B cell (primary cell): ENCODE measurements at places on chromosomes 1 and 21. TPM values are rescaled to one million over a fixed set of nuclear protein-coding genes. Genes with fewer than 3 reads are reported as not detected.

The COL11A1 gene
- not detected in 2 replicates for total RNA-seq

The RPE65 gene
- total RNA-seq, result not detected in 2 replicates

The NPPA gene
- total RNA-seq, result not detected in 2 replicates

The BCAS2 gene
- 27.6 and 30.6 TPM in 2 replicates for total RNA-seq

The S100B gene
- total RNA-seq, result not detected in 2 replicates

The DESI2 gene
- 25.2 and 25.9 TPM in 2 replicates for total RNA-seq

The MAP1LC3C gene
- not detected in 2 replicates for total RNA-seq

The COPA gene
- total RNA-seq, result 168 and 180 TPM in 2 replicates

The C1orf105 gene
- not detected in 2 replicates for total RNA-seq

The WDR64 gene
- total RNA-seq, result not detected in 2 replicates

The HJV gene
- total RNA-seq, result not detected in 2 replicates

The LIN28A gene
- total RNA-seq, result not detected in 2 replicates

The FCGR2B gene
- total RNA-seq, result 143 and 144 TPM in 2 replicates

The PPCS gene
- total RNA-seq, result 68.2 and 74.9 TPM in 2 replicates

- no peaks in the 10 kb centered on the region for H3K4me1 ChIP-seq
- H3K36me3 ChIP-seq, result no peaks in the 10 kb centered on the region
- DNase-seq, result no peak
- no peaks in the 10 kb centered on the region for H3K27me3 ChIP-seq
Measured at GRCh38 chr1:99728494-99729235, 37.8 kb downstream of the FRRS1 start.

- H3K36me3 ChIP-seq, result peaks cover 73% of the 10 kb centered on the region
- H3K4me1 ChIP-seq, result no peaks in the 10 kb centered on the region
- no peaks in the 10 kb centered on the region for H3K27me3 ChIP-seq
- H3K27ac ChIP-seq, result no peak overlapping the region
- H3K4me3 ChIP-seq, result no peak overlapping the region
Measured at GRCh38 chr1:30964706-30965105, 56.1 kb upstream of the SDC3 start.

DNA sequence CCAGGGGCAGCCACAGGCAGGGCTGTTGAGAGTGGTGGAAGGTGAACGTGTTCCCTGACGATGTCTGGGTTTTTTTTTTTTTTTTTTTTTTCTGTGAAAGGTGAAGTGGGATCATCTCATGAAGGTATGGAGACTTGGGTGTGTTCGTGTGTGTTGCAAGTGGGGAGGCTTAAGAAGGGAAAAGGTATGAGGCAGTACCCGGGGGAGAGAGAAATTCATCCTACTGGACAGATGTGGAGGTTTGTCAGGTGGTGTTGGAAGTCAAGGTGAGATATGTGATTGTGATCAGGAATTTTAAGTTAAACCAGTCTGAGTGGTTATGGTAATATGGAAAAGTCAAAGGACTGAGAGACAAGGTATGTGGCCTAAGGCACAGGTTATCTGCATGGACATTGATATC, 5.3 kb downstream of the C1orf115 start:
- H3K4me3 ChIP-seq, result no peak overlapping the region
- H3K27me3 ChIP-seq, result no peaks in the 10 kb centered on the region
- H3K4me1 ChIP-seq, result peaks cover 8% of the 10 kb centered on the region
- no peak for DNase-seq
- H3K27ac ChIP-seq, result no peak overlapping the region

- H3K36me3 ChIP-seq, result no peaks in the 10 kb centered on the region
- no peak overlapping the region for H3K27ac ChIP-seq
- no peaks in the 10 kb centered on the region for H3K4me1 ChIP-seq
- H3K4me3 ChIP-seq, result no peak overlapping the region
- DNase-seq, result no peak
Measured at GRCh38 chr21:18153063-18153462, 91.6 kb upstream of the CHODL start.

- H3K27me3 ChIP-seq, result no peaks in the 10 kb centered on the region
- H3K4me3 ChIP-seq, result no peak overlapping the region
Measured at GRCh38 chr1:223022641-223023473, 120.2 kb downstream of the TLR5 start.

DNA sequence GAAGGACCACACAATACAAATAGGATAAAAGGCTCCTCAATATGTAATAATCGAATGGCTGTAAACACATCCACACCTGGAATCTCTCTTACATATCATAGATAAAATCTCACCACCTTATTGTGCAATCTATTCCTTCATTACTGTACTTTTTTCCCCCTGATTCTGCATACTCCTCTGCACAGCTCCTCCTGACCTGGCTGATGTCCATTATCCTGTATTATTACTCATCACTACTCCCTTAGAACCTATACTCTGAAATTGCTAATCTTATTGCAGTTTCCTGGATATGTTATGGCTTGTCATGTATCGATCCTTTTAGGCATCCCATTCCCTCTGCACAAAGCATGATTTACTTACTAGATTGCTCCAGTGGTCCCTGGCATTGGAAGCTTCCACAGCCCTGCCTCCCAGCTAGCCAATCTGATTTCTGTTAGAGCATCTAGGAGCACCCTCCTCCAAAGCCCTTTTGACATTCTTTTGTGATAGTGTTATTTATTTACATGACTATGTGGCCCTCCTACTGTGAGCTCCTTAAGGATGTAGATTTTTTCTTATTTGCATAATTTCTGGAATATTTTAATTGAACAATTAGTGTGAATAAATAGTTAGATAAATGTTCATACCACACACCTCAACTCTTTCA, 24.2 kb upstream of the PHGDH start:
- no peaks in the 10 kb centered on the region for H3K27me3 ChIP-seq
- H3K4me1 ChIP-seq, result no peaks in the 10 kb centered on the region
- no peak overlapping the region for H3K27ac ChIP-seq
- H3K4me3 ChIP-seq, result no peak overlapping the region
- H3K36me3 ChIP-seq, result no peaks in the 10 kb centered on the region

DNA sequence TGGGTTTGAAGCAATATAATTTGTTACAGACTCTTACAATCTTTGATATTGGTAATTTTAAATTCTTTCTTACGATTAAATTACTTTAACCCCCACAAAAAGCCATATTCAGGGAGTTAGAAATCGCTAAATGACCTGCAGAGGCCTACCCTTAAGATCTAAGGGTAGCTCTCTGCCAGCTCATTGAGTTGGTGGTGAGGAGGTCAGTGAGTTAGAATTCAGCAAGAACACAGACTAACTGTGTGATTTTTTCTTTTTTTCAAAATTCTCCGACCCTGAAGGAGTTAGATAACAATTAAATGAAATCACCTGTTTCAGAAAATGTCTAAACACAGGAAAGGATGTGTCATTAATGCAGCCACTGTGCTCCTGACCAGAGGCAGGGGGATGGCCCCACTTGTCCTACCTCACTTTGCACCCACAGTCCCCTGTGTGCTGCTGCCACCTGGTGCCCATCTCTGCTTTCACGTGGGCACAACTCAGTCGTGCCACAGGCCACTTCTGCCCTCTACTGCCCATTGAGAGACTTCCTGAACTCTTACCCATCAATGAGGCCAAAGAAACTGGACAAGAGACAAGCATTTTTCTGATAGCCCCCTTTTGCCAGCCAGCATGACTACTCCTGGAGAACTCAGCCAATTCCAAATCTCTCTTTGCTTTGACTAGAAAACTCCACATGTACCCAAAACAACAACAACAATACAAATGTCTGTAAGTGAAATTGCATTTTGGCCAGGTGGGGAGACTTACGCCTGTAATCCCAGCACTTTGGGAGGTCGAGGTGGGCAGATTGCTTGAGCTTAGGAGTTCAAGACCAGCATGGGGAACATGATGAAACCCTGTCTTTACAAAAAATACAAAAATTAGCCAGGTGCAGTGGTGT, 8.4 kb downstream of the CFAP45 start:
- no peak overlapping the region for H3K4me3 ChIP-seq
- no peaks in the 10 kb centered on the region for H3K36me3 ChIP-seq
- no peaks in the 10 kb centered on the region for H3K27me3 ChIP-seq
- peaks cover 18% of the 10 kb centered on the region for H3K4me1 ChIP-seq
- DNase-seq, result peak; percentile 81
- H3K27ac ChIP-seq, result no peak overlapping the region

DNA sequence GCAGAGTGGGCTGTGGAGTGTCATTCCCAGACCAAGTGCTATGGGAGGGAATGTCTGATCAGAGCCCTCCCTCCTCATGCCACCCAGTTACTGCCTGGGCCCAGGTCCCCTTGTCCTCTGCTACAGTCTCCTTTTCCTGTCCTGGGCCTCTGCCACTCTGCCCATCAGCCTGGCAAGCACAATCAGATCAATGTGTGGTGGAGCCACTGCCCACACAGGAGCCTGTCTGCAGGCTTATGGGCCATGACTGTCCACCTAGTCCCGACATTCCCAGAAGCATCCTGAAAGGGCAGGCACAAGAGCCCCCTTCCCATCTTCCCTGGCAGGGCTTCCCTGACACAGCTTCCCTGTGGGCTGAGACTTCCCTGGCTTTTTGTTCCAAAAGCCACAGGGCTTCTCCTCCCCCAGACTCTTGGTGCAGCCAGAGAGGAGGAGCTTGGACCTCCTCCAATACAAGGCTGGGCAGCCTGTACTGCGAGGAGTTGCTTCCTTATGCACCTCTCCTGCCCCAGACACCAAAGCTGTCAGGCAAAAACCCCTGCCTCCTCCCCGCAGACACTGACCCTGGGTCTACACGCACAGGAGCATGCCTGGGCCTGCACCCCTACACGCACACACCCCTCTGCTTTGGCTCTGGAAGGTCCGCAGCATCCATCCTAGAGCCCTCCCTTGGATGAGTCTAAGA, 29.2 kb upstream of the CNTN2 start:
- no peaks in the 10 kb centered on the region for H3K27me3 ChIP-seq
- no peak overlapping the region for H3K4me3 ChIP-seq

- no peak for DNase-seq
- H3K4me1 ChIP-seq, result no peaks in the 10 kb centered on the region
- H3K27ac ChIP-seq, result no peak overlapping the region
- peaks cover 88% of the 10 kb centered on the region for H3K36me3 ChIP-seq
Measured at GRCh38 chr1:236552901-236553300, 29.1 kb downstream of the LGALS8 start.

DNA sequence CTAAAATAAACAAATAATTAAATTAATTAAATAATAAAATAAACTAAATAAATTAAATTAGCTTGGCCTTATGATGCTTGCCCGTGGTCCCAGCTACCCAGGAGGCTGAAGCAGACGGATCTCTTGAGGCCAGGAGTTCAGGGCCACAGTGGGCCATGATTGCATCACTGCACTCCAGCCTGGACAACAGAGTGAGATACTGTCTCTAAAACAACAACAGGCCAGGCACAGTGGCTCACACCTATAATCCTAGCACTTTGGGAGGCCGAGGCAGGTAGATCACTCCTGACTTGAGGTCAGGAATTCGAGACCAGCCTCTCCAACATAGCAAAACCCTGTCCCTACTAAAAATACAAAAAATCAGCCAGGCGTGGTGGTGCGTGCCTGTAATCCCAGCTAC, 12.2 kb upstream of the PINK1 start:
- no peaks in the 10 kb centered on the region for H3K4me1 ChIP-seq
- no peak overlapping the region for H3K4me3 ChIP-seq
- H3K27me3 ChIP-seq, result peaks cover 5% of the 10 kb centered on the region
- H3K27ac ChIP-seq, result no peak overlapping the region
- no peak for DNase-seq

GRCh38 chr21:26572076-26572701, 897 bp downstream of the CYYR1 start:
- no peak overlapping the region for H3K27ac ChIP-seq
- no peaks in the 10 kb centered on the region for H3K36me3 ChIP-seq

GRCh38 chr1:9031484-9032259, 5.4 kb upstream of the SLC2A7 start:
- no peaks in the 10 kb centered on the region for H3K27me3 ChIP-seq
- no peaks in the 10 kb centered on the region for H3K36me3 ChIP-seq
- DNase-seq, result no peak
- peaks cover 8% of the 10 kb centered on the region for H3K4me1 ChIP-seq

GRCh38 chr1:9746651-9747050, 77.1 kb downstream of the CLSTN1 start:
- no peaks in the 10 kb centered on the region for H3K4me1 ChIP-seq
- H3K27ac ChIP-seq, result no peak overlapping the region
- no peaks in the 10 kb centered on the region for H3K27me3 ChIP-seq
- no peak for DNase-seq

GRCh38 chr1:100075773-100076172, 57.0 kb downstream of the SASS6 start:
- no peaks in the 10 kb centered on the region for H3K4me1 ChIP-seq
- DNase-seq, result no peak
- H3K27ac ChIP-seq, result peak overlapping the region; percentile 7
- no peak overlapping the region for H3K4me3 ChIP-seq

GRCh38 chr1:109906160-109906838, 4.3 kb upstream of the CSF1 start:
- H3K27ac ChIP-seq, result no peak overlapping the region
- no peaks in the 10 kb centered on the region for H3K36me3 ChIP-seq
- no peak overlapping the region for H3K4me3 ChIP-seq
- H3K27me3 ChIP-seq, result peaks cover 69% of the 10 kb centered on the region

DNA sequence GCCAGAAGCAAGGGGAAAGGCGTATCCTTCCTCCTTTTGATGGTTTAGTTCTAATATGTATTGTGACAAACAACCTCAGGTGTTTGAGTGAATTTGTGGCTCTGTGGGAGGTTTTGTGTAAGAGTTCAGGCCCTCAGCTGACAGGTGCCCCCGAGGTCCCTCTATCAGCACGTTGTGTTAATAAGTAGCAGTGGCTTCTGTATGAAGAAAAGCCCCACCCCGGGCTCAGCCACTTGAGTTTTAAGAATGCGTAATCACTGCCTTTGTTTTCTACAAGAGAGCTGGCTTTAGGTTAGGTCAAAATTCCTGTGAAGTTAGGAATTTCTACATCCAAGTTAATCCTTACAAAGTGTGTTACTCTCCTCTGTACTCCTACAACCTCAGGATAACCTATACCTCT, 92.4 kb upstream of the PGBD5 start:
- H3K27me3 ChIP-seq, result no peaks in the 10 kb centered on the region
- no peaks in the 10 kb centered on the region for H3K36me3 ChIP-seq

DNA sequence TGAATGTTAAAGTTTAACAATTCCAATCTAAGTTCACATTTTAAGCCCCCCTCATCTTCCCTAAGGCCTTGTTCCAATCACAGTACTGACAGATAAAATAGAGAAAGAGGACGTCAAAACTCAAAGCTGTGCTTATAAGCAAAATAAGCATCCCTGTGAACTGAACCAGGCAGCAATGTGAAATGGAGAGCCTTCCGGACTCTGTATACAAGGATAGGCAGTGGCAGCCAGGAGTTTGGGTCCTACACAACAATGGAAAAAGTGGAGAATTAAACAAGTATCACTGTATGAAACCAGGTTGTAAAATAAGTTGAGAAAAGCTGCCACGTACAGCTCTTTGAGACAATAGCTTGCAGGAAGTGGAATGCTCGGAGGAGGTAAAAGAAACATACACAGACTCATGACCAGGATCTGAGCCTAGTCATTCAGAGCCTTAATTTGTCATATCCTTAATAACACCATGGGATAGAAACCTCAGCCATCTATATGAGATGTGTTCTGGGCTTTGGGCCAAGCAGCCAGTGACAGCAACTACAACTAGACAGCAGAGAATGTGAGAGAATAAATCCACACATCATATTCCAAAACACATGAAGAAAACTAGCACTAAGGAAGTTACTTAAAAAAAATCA, 55.2 kb upstream of the PALMD start:
- no peak overlapping the region for H3K4me3 ChIP-seq
- no peak for DNase-seq
- no peak overlapping the region for H3K27ac ChIP-seq
- no peaks in the 10 kb centered on the region for H3K27me3 ChIP-seq
- no peaks in the 10 kb centered on the region for H3K4me1 ChIP-seq
- no peaks in the 10 kb centered on the region for H3K36me3 ChIP-seq
